ENCODE measurements at places on chromosomes 1 and 21. TPM values are rescaled to one million over a fixed set of nuclear protein-coding genes. Genes with fewer than 3 reads are reported as not detected.

- no peak for DNase-seq
Observed at GRCh38 chr1:41880950-41881885, 37.5 kb downstream of the HIVEP3 start.

DNA sequence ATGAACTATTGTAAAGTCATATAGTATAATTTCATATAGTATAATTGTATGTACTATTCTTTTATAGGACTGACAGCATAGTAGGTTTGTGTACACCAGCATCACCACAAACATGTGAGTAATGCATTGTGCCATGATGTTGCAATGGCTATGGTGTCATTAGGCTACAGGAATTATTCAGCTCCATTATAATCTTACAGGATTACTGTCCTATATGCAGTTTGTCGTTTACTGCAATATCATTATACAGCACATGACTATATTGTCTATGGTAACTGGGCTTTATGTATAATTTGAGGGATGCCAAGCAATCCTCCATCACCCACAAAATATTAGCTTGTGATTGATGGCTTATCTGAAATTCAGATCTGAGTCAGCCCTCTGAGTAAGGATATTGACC lies 54.2 kb upstream of the PBX1 start:
- no peak for DNase-seq

GRCh38 chr1:110053552-110054428 lies 16.7 kb downstream of the ALX3 start:
- DNase-seq = peak; percentile 60

The C1orf185 gene
- not detected for polyA plus RNA-seq

The KPNA6 gene
- polyA plus RNA-seq = 5.4 TPM

GRCh38 chr1:18353528-18353927 lies 127.2 kb upstream of the KLHDC7A start:
- DNase-seq = no peak

- DNase-seq = peak; percentile 13
Observed at GRCh38 chr21:20511216-20511880, 486.9 kb upstream of the NCAM2 start.

DNA sequence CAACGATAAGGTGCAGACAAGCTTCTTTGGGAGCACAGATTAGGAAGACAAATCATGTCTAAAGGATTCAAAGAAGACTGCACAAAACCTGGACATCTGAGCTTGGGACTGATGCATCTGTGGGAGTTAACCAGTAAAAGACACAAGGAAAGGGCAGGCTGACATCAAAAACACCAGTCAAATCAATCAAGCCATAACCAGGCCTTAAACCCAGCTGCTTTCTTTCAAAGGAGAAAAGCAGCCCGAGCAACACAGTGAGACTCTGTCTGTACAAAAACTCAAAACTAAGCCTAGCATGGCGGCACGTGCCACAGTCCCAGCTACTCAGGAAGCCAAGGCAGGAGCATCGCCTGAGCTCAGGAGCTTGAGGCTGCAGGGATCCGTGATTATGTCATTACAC lies 411.6 kb downstream of the SMYD3 start:
- DNase-seq = no peak

DNA sequence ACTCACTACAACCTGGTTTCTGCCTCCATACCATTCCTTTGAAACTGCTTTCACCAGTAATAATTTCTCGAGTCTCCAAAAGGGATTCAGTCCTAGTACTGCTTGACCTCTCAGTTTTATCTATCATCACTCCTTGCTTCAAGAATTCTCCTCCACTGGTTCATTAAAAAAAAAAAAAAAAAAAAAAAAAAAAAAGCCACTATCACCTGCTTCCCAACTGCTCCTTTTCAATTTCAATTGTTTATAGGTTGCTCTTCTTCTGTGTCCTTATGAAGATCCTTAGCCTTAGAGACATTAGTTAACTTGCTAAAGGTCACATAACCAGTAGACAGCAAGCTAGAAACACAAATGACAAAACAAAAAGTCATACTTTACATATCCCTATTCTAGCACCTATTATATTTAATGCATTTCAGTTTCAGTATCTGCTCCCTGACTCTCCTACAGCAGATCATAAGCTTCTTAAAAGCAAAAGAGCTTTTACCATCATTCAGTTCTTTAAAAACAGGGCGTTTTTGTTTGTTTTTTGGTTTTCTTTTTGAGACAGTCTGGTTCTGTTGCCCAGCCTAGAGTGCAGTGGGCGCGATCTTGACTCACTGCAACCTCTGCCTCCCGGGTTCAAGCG lies 7.1 kb downstream of the NRDC start:
- DNase-seq = no peak

DNA sequence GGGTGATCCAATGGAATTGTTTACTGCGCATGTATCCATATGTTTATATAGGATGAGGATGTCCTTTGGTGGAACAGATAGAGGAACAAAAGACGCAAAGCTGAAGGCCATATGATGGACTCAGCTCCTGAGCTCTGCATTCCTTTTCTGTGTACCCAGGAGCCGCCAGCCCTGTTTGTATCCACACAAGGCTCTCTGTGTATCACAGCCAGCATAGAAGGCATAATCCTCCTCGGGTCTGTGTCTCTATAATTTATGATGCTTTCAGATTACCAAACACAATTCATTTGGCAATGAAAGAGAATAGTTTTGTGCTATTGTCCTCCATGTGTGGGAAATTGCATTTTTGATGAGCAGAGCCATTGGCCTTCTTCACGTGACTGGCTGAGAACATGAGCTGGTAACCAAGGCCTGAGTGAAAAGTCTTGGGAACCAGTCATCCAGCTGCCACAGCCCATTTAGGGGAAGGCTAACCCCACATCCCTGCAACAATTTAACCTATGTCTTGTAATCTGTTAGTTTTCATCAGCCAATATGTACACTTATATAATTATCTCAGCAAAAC lies 119.2 kb downstream of the PBX1 start:
- DNase-seq = no peak

DNA sequence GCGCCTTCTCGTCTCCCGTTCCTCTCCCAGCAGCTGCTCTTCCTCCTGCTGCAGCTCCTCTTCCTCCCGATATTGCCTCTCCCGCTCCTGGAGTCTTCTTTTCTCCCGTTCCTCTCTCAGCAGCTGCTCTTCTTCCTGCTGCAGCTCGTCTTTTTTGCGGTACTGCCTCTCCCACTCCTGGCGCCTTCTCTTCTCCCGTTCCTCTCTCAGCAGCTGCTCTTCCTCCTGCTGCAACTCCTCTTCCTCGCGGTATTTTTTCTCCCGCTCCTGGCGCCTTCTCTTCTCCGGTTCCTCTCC lies 5.3 kb downstream of the TCHH start:
- no peak for DNase-seq

The CAMSAP2 gene
- polyA plus RNA-seq = 10.8 TPM

- DNase-seq = peak; percentile 79
Observed at GRCh38 chr1:37878071-37878470, 18.7 kb upstream of the MTF1 start.

The SLC1A7 gene
- 9.2 TPM for polyA plus RNA-seq

DNA sequence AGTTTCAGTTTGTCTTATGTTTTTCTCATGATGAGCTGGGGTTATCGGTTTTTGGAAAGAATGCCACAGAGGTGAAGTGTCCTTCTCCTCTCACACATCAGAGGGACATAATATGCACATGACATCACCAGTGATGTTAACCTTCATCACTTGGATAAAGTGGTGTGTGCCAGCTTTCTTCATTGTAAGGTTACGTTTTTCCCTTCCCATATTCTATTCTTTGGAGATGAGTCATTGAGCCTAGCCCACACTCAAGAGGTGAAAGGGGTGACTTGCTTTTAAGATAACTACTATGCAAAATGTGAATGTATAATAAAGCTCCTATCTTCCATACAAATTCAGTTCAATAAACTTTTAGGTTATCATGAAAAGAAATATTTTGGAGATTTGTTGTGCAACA lies 36.7 kb upstream of the MAGI3 start:
- no peak for DNase-seq

DNA sequence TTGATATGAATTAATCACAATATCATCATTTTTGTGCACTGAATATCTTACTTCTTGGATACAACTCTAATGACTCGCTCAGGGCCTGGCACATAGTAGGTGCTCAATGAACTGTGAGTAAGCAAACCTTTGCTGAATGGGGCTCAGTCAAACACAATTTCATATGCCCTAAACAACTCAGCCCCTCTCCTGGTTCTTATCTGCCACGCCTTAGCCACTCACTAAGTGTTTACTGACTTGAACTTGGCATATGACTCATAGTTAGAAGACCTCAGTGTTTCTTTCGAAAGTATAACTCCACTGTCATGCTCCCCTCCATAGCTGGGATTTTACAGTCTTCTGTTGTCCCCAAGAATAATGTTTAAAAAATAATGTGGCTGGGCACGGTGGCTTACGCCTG lies 4.8 kb upstream of the IFNLR1 start:
- DNase-seq = peak; percentile 70

DNA sequence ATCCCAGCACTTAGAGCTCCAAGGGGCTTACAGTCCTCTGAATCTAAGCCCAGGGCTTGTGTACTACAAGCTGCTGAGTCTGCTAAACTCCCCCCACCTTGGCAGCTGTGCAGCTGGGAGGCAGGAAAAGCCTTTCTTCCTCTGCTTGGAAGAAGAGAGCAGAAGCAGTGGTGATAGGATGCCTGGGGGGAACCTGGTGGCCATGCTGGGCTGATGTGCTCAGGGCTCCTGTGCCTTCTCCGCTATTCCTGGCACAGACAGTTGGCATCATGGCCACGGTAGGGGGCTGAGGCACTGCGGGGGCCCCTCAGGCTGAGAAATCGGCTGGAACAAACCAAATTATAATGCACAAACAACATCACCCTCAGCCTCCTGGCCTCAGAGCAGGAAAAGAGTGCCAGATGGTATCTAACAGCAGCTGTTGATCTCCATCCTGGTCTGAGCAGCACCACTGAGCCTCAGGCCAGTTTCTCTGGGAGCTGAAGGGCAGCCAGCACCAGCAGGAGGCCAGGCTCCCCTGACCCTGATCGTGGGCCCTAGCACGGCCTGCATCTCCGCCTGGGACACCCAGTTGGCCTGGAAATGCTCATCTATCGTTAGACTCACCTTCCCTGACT lies 35.8 kb downstream of the ECE1 start:
- no peak for DNase-seq

DNA sequence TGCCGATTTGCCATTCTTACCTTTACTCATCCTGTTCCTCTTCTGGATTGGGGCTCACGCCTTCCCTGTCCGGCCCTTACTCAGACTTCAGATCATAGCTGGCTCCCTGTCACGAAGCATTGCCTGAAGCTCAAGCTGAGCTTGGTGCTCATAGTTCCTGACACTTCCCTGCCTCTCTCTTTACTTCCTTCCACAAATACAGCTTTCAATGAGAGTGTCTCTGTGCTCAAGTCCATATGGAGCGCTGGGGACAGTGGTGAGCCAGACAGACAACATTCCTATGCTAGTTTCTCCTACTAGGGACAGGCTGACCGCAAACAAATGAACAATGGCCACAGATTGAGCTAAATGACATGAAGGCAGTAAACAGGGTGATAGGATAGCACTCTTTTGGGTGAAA lies 38.1 kb downstream of the HHAT start:
- no peak for DNase-seq

GRCh38 chr1:202745323-202745888 lies 35.2 kb upstream of the SYT2 start:
- no peak for DNase-seq

The DENND2D gene
- polyA plus RNA-seq = 36.7 TPM

The LCK gene
- 4.0 TPM for polyA plus RNA-seq

The LGALS8 gene
- polyA plus RNA-seq = 15.0 TPM

DNA sequence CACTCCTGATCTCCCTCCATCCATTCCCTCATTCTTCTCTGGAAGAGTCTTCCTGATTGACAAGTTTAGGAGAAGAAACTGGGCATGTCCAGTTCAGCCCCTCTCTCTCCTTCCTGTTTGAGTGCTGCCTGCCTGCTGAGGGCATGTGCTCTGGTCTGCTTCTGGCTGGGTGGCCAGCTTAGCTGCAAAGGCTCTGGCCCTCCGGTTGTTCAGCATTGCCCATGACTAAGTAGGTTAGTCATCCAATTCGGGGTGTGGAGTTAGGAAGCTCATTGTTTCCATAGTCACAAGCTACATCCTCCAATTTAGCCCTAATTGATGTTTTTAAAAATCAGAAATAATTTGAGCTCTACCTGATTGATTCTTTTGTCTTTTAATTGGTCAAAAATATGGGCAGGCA lies 25.6 kb upstream of the PLA2G2E start:
- no peak for DNase-seq

DNA sequence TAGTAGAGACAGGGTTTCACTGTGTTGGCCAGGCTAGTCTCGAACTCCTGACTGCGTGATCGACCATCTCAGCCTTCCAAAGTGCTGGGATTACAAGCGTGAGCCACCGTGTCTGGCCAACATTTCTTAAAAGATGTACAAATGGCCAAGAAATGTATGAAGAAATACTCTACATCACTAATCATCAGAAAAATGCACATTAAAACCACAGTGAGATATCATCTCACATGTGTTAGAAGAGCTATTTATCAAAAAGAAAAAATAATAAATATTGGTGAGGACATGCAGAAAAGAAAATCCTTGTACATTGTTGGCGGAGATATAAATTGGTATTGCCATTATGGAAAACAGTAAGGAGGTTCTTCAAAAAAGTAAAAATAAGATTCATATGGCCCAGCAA lies 33.6 kb upstream of the TNFSF18 start:
- no peak for DNase-seq

The CYYR1 gene
- 11.9 TPM for polyA plus RNA-seq

DNA sequence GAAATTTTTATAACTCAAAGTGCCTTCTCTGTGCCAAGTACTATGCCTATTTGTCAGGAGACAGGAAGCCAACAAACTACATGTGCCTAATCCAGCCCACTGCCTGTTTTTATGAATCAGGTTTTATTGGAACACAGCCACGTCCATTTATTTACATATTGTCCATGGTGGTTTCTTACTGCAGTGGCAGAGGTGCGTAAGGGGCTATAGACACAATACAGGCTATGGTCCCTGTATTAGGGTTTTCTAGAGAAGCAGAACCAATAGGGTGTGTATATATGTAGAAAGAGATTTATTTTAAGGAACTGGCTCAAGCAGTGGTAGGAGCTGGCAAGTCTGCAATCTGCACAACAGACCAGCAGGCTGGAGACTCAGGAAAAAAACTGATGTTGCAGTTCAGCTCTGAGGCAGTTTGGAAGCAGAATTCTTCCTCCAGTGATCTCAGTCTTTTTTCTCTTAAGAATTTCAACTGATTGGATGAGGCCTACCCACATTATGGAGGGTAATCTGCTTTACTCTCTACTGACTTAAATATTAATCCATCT lies 15.4 kb downstream of the PPIE start:
- DNase-seq = no peak

GRCh38 chr1:3132660-3133059 lies 63.7 kb downstream of the PRDM16 start:
- peak; percentile 32 for DNase-seq

GRCh38 chr1:223860051-223860622 lies 14.4 kb upstream of the TP53BP2 start:
- DNase-seq = no peak

GRCh38 chr1:191371626-191372025 lies 786.6 kb upstream of the RGS18 start:
- no peak for DNase-seq

- DNase-seq = peak; percentile 38
Observed at GRCh38 chr1:101732261-101732660, 264.5 kb downstream of the OLFM3 start.

The CCDC185 gene
- not detected for polyA plus RNA-seq

The BCL2L15 gene
- 79.1 TPM for polyA plus RNA-seq

Data from small intestine (tissue), 16 donors.